ENCODE measurements at places on chromosomes 1 and 21. TPM values are rescaled to one million over a fixed set of nuclear protein-coding genes. Genes with fewer than 3 reads are reported as not detected.

- DNase-seq: no peak
Measured at GRCh38 chr21:33013626-33014025, 12.1 kb upstream of the OLIG2 start.

GRCh38 chr1:198889101-198889500, 250.3 kb downstream of the PTPRC start:
- DNase-seq: no peak

DNA sequence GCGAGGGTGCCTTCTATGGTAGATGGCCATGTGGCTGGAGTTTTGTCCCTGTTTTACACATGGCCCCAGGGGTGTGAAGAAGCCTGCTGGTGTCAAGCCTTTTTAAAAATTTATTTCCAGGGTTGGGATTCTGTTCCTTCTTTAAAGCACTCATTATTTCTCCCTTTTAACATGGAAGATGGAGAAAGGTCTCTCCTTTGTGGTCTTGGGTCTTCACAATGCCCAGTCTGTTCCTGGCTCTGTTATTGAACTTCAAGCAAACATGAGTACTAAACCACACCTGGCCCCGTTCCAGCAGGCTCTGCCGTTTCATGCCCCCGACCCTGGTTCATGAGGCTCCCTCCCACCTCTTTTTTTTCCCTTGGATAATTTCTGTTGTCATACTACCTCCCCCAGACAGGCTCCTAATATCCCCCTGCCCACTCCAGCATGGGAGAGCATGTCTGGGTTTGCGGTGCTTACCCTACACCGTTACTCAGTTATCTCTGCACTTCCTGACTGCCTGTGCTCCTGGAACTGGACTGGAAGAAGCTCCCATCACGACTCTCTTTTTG, 121.2 kb upstream of the KIAA0040 start:
- no peak for DNase-seq

- DNase-seq: no peak
Measured at GRCh38 chr1:87208931-87209330, 119.7 kb upstream of the LMO4 start.

DNA sequence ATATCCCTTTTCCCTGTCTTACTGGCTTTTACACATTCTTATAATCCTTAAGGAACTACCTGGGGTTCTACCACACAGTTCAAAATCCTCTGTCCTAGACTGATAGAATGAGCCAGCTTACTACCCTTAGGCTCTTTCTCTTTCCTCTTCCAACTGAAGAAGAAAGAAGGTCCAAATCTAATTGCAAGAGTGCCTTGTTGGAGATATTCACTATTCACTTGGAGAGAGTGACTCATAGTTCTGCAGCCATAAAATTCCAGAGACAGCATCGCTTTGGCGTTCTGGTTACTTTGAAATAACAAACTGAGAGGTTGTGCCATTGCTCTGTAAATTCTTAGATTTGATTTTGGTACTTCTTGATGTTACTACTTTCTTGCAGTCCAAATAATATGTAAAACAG, 4.2 kb downstream of the CADM3 start:
- no peak for DNase-seq

GRCh38 chr1:90313778-90314177, 318.9 kb downstream of the ZNF326 start:
- no peak for DNase-seq

DNA sequence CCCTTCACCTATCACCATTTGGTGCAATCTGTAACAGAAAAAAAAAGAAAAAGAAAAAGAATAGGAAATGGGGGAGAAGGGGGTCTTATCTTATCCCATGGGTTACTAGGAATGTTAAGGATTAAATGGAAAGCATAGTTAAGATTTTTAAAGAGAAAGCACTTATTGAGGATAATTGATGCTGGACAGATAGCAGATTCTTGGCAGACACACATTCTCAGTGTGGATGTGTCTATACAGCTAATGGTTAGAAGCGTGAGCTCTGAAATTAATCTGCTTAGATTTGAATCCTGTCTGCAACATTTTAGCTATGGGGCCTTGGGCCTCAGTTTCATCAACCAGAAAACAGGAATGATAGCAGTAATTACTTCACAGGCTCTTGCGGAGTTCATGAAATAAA, 67.1 kb downstream of the SSBP3 start:
- DNase-seq: no peak

The TOR3A gene
- 15.9 TPM for total RNA-seq

The SORT1 gene
- total RNA-seq: 353 TPM

Measured in dorsolateral prefrontal cortex (tissue), 122 donors.